EH (cell line): ENCODE measurements at places on chromosomes 3 and 15.

DNA sequence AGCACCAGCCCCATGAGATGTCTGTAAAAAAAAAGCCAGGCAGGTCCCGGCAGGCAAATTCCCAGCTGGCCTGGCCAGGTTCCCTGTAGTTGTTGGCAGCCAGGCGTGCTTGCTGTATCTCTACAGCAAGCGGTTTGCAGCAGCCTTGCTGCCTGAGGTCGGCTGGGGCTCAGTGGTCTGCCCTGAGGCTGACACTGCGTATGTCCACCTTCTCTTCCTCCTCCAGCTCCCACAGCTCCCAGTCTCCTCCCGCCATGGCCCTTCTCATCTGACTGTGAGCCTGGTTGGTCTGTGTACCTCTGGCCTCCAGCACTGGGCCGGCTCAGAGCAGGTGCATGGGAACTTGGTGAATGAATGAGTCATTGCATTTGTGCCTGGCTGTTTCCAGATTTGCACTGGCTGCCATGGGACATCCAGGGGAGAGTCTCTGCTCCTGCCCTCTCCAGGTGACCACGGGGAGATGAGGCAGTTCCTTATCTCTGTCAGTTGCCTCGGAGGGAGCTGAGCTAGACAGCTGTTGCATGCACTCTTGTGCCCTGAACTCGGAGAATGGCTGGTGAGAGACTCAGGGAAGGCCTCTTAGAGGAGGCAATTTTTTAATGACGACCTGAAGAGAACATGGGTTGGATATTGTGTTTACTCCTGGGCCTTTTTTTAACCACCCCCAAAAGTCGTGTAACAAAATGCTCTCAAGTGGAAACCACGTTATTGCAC is 43.0 kb downstream of the SPSB4 start:
- no peak for DNase-seq

- DNase-seq = peak; percentile 90
Observed at GRCh38 chr15:57395292-57395691, 19.0 kb downstream of the CGNL1 start.

- DNase-seq = peak; percentile 84
Observed at GRCh38 chr15:71691458-71692417, 118.6 kb upstream of the NR2E3 start.

DNA sequence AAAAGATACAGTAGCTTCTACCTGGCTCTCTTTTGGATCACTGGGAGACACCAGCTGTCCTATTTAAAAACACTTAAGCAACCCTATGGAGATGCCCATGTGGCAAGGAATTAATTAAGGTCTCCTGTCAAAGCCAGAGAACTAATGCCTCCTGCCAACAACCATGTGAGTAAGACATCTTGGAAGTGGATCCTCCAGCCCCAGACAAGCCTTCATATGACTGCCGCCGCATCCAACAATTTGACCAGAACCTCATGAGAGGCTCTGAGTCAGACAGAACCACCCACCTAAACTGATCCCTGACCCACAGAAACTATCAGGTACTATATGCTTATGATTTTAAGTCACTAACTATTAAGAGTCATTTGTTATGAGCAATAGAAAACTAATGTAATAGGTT is 22.3 kb downstream of the IFT80 start:
- no peak for DNase-seq

DNA sequence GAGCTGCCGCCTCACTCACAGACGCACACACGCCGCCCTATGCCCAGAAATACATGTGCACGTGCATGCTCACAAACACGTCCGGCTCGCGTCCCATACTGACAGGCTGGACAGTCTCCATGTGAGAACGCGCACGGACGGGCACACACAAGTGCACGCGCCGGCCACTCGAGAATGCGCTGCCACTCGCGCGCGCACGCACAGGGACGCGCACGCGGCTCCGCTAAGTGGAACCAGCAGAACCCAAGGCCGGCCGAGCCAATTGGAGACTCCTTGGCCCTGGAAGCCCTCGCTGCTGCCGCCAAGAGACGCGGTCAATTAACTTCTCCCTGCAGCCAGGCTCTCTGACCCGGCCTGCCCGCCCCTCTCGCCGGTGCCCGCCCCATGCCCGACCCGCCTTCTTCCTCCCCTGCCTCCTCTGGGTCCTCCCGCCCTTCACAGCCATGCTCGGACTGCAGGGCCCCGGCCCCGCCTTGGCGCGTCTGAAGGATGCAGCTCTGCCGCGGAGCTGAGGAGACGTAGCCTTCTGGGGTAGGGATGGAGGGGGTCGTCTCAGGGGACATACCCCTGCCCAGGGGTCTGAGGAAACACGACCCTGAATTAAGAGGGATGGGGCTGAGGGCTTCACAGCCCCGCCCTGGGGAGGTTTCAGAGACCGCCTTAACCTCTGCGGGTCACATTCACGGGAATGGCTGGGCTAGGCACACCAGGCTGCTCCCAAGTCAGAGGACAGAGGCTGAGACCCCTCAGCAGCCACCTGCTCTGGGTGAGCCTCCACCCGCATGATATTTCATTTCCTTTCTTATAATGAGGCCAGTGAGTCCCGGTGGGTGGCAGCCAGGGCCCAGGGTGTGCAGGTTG is 15.0 kb downstream of the PTH1R start:
- peak; percentile 86 for DNase-seq

DNA sequence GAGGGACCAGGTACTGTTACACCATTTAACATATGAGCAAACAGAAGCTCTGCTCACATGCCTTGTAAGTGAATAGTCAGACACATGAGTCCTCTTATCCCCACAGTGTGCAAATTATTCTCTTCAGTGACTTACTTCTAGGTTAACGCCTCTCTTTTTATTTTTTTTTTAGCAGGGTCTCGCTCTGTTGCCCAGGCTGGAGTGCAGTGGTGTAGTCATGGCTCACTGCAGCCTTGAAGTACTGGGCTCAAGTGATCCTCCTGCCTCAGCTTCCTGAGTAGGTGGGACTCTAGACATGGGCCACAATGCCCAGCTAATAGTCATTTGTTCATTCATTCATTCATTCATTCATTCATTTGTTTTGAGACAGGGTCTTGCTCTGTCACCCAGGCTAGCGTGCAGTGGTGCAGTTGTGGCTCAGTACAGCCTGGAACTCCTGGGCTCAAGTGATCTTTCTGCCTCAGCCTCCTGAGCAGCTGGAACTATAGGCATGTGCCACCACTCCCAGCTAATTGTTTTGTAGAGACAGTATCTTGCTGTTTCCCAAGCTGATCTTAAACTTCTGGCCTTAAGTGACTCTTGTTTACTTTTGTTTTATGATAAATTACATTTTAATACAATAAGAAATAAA is 94.7 kb downstream of the LRRC28 start:
- no peak for DNase-seq

- DNase-seq = no peak
Observed at GRCh38 chr15:93250950-93251349, 161.9 kb upstream of the RGMA start.

DNA sequence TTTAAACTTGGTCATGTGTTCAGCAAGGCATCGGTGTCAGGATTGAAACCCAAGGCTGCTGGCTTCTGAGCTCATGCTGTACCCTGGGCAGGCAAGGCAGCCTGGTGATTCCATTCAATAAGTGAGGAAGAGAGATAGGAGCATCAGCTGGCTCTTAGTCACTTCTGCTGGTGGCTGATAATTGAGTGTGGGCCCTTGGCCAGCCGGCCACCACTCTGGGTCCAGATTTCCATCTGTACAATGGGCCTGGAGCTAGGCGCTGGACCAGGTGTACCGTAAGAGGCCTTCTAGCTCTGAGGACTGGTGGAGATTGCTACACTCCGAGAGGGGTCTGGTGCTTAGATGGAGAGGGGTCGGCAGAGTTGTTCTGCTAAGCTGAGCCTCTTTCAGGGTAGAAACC is 4.3 kb downstream of the CD276 start:
- peak; percentile 44 for DNase-seq

DNA sequence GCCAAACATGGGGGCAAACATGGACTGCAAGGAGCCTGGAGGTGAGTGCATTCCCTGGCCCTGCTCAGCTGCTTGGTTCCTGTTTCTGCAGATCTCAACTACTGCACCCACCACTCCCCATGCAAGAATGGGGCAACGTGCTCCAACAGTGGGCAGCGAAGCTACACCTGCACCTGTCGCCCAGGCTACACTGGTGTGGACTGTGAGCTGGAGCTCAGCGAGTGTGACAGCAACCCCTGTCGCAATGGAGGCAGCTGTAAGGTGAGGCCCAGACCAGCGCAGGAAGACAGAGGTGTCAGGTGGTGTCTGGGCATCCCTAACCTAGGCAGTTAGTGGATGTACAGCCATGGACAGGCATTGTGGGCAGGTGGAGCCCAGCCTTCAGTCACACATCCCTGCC is 5.3 kb downstream of the DLL4 start:
- no peak for DNase-seq

DNA sequence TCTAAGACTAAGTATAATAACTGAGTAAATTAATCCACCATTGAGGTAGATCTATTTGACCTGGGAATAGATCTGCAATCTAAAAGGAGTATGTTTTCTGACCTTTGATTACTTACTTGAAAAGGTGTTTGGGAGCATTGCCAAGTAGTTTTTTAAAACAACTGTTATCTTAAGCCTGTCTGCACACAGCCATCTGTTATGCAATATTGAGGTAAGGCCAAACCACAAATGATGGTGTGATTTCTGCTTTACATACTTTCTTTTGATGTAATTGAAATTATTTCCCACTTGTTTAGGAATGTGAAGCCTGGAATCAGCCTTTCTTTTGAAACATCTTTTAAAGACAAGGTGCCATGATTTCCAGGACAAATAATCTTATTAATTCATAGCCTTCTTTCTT is 274.0 kb downstream of the BBX start:
- DNase-seq = peak; percentile 56

- peak; percentile 68 for DNase-seq
Observed at GRCh38 chr15:55897560-55898336, 95.7 kb downstream of the NEDD4 start.

GRCh38 chr15:67770358-67770628 is 55.0 kb upstream of the SKOR1 start:
- no peak for DNase-seq

- peak; percentile 77 for DNase-seq
Observed at GRCh38 chr3:111081008-111081545, 9.5 kb downstream of the NECTIN3 start.

- peak; percentile 18 for DNase-seq
Observed at GRCh38 chr3:147758771-147759170, 349.6 kb downstream of the ZIC1 start.

DNA sequence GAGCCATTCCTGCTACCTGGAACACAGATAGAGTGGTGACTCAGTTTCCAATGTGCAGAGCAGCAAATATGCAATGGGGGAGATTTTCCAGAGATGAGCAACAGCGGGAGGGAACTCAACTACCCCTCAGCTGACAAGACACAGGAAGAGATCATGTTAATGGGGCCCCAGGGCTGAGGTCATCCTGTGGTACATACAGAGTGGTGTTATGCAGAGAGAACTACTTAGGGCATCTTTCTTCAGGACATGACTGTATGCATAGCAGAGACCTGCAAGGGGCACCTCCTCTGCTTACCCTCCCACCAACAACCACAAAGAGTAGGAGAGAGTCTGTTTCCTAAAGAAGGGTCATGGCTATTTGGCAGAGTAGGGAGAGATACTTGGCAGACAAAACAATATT is 6.8 kb upstream of the TBC1D5 start:
- no peak for DNase-seq

DNA sequence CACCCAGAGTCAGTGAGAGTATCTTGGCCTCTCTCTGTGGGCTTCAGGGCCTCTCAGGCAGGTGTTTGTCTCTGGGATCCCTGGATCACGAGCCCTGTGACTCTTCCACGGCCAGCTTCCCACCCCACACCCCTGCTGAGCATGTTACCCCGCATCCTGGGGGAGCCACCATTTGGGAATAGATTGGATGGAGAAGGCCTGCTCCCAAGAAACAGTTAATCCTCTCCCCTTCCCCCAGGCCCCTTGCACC is 15.5 kb upstream of the SRP14 start:
- no peak for DNase-seq

DNA sequence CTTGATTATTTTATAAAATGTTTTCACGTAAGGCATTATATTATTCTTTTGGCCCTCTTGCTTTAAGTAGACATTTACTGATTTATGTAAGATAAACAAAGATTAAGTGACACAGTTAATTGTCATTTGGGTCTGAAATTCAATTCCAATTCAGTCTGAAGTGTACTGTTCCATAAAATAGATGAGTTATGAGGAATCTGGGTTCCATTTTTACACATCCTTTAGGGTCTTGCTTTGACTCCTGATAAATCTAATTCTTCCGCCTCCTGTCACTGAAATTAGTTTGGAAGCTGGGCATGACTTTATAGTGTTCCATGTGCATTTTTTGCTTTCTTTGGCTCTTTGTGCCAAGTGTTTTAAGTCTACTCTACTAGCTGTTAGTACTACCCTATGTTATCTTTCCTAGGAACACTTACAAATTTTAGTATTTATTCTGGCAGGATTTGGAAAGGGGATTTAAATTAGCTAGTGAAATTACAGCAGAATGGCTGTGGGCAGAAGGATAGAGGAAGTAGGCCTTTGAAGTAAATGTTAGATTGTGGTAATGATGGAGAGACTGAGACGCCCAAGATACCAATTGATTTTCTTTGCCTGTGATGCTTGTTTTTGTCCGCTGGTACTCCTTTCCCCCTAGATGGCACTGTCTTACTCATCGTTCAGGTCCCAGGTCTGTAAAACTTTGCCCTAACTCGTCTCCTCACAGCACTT is 14.3 kb downstream of the ARL8B start:
- DNase-seq = peak; percentile 30

DNA sequence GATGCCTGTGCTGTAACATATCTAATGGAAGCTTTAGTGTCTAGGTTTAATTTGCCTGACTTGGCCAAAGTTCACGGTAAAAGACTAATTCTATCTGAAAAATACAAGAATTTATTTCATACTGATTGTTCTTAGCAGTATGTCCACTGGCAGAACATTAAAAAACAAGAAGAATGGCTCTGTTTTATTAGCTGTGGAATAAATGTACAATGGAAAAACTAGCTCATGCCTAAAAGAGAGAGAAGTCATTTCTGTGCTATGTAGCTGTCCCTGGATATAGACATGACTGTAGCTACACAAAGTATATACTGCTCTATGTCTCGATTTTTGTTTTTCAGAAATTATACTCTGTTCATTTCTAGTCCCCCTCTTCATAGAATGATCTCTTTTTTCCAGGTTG is 13.9 kb upstream of the VGLL3 start:
- no peak for DNase-seq

DNA sequence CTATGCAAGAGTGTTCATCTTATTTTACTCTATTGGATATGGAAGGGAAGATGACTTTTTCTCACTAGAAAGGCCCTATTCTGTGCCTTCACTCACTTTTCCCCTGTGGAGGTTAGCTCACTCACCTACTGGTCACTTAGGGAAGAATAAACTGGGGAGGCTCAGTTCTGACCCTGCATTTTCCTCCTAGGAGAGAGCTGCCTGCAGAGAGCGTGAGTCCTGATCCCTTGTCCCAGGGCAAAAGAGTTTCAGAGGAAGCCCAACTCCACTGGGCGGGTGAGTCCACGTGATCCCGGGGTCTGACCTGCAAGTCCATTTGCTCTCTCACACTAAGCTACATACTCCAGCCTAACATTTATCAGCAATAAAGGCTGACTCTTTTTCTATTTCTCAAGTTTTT is 8.4 kb downstream of the MORC1 start:
- no peak for DNase-seq
